CMK (cell line): ENCODE measurements at places on chromosomes 2 and 18.

DNA sequence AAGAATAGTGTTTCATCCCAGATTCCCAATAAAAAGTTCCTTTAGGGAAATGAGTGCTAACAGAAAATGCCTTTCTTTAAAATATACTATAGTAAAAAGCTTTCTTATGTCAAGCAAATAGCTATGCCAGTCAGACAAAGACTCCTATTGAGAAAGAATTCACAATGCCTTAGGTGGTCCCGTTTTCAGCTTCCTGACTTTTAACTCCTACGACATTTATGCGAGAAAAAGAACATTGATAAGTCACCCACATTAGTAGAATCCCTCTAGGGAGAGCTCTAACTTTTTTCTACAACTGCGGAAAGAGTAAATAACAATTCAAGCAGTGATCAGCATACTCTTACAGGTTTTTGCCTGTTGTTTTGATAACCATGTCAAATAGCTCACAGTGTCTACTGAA lies 750.8 kb upstream of the ACVR2A start:
- no peak for DNase-seq

GRCh38 chr2:68912732-68913131 lies 40.0 kb downstream of the GKN2 start:
- DNase-seq, result no peak

DNA sequence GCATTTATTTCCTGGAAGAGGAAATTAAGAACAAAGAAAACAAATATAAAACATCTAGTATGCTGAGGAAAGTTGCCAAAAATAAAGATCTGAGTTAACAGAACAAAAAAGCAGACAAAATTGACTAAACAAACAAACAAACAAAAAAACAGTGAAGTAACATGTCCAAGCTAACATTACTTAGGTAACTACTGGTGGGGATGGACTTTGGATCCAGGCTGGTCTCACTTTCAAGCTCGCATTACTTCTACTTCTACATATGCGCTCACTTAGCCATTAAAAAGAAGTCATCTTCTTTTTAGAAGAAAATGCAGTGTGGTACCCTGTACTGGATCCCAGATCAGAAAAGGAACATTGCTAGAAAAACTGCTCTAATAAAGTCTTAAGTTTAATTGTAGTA lies 358.9 kb downstream of the NCKAP5 start:
- DNase-seq, result no peak

DNA sequence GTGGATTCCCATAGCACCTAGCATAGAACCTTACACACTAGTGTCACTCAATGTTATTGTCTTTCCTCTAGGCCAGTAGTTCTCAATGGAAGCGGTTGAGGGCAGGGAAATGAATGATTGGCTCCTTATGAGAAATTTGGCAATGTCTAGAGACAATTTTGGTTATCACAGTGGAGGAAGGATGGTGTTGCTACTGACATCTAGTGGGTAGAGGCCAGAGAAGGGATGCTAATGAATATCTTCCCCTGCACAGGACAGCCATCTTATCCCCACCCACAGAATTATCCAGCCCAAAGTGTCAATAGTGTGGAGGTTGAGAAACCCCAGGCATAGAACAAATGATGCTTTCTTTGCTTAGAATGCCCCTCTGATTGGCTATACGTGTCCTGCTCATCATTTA lies 15.8 kb downstream of the C18orf63 start:
- no peak for DNase-seq

GRCh38 chr2:113977060-113977659 lies 87.3 kb downstream of the ACTR3 start:
- no peak for DNase-seq

GRCh38 chr2:237290261-237290660 lies 123.7 kb downstream of the COL6A3 start:
- DNase-seq, result no peak

DNA sequence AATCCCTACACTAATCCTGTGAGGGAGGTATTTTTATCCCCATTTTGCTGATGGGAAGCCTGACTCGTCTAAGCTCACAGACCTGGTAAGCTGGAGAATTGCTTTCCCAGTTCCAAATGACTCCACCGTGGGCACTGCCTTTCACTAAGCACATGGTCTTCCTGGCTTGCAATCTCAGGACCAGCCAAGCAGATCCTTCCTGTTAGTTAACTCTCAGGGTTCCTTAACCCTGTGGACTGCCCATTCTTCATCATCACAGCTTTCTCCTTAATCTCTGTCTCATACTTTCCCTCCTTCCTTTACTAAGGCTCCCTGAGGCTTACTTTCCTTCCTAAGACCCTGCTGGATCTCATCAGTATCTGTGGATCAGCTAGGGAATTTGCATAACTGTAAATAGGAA lies 122.2 kb upstream of the ZEB2 start:
- DNase-seq, result no peak

DNA sequence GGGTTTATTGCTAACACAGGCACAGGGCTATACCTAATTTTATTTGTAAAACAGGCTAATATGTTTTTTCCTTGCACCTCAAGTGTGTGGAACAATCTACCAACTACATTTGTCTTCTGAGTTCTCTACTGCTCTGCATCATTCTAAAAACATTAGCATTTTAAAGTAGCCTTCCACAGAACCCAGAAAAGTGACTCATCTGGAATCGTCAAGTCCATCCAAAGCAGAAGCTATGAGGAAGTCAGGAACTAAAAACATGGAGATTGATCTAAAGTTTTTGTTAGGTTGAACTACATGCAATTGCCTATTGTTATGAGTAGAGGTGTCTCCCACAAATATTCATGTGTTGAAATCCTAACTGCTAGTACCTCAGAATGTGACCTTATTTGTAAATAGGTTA lies 70.9 kb downstream of the SUCLG1 start:
- no peak for DNase-seq

DNA sequence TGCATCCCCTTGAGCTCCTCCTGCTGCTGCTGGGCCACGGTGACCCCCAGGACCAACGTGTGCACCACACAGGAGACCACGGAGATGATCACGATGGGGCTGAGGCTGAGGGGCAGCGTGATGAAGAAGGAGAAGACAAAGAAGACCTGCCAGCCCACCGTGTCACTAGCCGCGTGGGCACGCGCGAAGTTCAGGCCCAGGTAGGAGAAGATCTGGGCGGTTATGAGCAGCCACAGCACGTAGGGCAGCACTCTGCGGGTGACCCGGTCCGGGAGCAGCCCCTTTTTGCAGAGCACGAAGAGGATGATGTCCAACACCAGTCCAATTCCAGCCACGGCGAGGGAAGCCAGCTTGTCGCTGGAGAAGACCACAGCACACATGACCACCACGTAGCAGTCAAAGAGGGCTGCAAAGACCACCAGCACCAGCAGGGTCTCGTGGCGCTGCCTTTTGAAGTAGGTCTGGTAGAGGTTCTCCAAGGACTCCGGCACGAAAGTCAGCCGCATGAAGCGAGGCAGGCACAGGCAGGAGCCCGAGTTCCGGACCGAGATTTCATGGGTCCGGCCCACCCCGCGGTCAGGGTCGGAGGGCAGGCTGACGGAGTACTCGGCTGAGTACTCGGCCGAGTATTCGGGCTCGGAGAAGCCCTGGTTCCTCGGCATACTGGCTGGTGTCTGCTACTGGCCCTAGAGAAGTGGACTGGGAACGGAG lies 1.6 kb downstream of the ADCY3 start:
- DNase-seq, result no peak

DNA sequence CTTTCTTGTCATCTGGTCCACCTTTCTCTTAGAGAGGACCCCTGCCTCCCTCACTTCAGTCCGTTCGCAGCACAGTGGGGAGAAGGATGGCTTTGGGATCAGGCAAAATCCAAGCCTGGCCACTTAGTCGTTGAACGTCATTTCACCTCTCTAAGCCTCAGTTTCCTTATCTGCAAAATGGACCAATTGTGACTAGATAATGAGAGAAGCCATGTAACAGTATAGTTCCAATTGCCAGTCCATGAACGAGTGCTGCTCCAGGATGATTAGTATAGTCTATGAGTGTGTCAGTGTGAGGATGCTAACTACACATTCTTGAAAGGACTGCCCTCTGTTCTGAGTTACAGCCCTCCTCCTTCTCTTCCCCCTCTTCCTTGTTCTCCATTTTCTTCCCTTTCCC lies 1.1 kb downstream of the INHA start:
- no peak for DNase-seq
